ENCODE measurements at places on chromosomes 11 and 22.

DNA sequence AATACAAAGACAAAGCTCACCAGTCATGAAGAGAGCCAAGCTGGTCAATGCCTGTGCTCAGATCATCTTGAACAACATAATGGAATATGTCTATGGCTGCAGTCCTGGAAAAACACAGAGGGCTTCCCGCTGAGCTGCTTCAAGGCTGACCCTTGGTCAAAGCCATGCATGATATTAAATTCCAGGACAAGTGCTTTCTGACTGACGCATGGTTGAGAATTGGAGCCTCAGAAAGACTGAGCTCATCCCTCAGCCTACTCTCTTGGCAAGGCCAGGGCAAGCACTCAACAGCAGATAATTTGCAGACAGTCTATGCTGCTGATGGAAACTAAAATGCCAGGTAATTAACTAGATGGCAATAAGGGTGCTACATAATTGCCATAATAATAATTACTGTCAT is 89.2 kb downstream of the GALNT18 start:
- no peak for DNase-seq

DNA sequence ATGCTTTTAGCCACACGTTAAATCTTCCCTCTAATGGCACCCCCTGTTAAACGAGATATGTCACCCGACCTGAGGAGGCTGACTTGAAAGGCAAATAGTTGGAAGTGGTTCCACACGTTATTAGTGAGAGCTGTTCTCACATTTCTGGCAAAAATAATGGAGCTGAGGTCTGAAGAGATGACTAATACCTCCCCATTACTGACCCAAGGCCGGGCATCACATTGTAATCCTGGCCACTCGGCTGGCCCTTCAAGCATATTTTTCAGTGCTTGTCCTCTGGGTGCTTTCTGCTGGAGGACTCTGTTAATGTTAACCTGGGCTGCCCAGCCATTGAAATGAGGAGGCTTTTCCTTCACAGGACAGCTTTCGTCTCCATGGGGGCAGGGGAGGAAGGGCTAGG is 260.0 kb upstream of the CADM1 start:
- no peak for DNase-seq

- DNase-seq: no peak
Measured at GRCh38 chr22:26956371-26956770, 299.0 kb downstream of the MIAT start.

GRCh38 chr22:39645532-39645931 is 75.0 kb downstream of the CACNA1I start:
- DNase-seq: no peak

- no peak for DNase-seq
Measured at GRCh38 chr11:65560555-65561418, 2.6 kb upstream of the LTBP3 start.

DNA sequence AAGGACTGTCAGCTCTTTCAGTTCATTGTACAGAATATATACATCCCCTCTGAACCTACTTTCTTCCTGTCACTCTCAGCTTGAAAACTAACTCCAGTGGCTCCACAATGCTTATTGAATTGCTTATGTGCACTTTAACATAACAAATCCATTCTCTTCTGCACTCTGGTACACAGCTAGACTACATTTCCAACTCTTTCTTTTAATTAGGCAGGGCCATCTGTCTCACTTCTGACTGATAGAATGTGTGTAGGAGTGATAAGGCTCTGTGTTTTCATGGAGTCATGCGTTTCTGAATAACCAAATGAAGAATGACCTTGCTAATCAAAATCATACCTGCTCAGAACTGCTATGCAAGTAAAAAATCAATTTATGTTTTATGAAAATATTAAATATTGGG is 278.5 kb upstream of the CCDC179 start:
- no peak for DNase-seq

- DNase-seq: no peak
Measured at GRCh38 chr22:40853961-40854360, 2.5 kb downstream of the ST13 start.

GRCh38 chr22:44247346-44247745 is 65.4 kb downstream of the SHISAL1 start:
- no peak for DNase-seq

- no peak for DNase-seq
Measured at GRCh38 chr11:87447606-87448005, 409.9 kb downstream of the TMEM135 start.
